ENCODE measurements at places on chromosomes 7 and 10.

DNA sequence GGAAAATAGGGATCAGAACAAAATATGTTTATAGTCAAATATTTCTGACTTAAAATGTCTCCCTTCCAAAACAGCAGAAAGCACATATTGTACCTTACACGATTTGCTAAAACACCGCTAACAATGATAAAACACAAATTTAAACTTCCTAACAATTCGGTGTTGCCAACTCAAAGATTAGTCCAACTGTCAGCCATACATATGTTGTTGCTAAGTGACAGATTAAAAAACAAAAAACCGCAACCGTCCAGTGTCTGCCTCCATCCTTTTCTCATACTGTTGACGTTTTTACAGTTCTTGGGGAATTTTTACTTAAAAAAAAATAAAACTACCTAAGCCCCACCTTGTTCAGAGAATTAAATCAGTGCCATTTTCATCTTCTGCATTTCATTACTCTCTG is 118.0 kb downstream of the RAB11FIP2 start:
- no peak for DNase-seq

GRCh38 chr10:133177380-133178157 is 17.6 kb downstream of the KNDC1 start:
- DNase-seq, result no peak

GRCh38 chr7:85719981-85720953 is 533.4 kb upstream of the SEMA3D start:
- DNase-seq, result no peak

DNA sequence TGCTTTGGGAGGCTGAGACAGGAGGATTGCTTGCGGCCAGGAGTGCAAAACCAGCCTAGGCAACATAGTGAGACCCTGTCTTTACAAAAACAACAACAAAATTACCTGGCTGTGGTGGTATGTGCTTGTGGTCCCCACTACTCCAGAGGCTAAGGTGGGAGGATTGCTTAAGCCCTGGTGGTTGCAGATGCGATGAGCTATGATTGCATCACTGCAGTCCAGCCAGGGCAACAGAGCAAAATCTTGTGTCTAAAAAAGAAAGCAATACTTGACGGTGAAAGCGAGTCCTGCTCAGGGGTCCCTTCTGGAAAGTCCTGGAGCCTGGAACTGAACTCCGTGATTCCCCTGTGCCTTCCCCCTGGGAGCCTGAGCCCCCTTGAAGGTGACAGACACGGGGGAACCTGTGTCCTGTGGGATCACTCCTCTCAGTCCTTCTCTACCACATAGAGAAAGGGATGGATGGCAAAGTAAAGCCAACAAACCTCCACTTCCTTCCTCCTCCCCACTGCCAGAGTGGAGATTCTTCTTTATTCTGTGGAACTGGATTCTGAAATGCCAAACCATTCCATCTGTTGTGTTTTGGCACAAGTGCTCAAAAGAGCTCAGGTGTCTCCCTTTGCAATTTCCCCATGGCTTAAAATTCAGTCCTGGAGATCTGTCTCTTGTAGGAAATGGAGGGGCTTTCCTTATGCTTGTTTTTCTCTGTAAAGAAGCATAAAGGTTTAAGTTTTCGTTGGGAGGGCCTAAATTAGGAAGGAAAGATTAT is 50.6 kb downstream of the KIAA1217 start:
- no peak for DNase-seq

DNA sequence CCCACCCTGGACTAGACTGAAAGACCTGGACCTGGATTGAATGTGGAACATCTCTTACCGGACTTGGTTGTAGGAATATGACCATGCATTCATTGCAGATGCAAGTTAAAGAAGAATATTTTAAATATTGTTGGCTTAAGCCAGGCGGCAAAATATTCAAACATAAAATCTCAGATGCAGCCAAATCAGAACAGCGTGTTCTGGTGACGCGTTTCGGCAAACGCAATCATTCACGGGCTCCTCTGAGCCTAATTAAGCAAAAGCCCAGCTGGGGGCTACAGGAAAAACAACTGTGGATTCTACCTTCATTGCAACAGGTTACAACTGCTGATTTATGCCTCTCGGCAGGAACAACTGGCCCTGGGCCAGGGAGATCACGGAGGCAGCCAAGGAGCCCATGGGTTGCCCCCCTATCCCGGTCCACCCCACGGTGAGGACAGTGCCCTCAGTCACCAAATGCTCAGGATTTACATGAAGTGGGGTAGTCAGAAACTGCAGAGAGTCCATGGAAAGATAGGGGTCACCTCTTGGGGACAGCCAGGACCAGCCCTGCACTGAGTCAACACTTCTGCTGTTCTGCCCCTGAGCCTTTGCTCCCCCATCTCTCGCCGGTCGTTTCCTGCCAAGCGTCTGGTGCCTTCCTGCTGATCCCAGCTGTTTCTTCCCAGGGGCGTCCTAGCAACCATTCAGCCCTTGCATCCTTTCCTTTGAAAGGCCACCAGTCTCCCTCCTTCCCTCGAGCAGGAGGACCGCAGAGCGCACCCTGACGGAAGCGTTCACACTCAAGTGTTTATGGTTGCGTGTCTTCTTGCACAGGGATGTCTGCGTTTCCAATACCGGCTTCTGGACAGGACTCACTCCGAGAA is 64.4 kb upstream of the SFMBT2 start:
- DNase-seq, result no peak

DNA sequence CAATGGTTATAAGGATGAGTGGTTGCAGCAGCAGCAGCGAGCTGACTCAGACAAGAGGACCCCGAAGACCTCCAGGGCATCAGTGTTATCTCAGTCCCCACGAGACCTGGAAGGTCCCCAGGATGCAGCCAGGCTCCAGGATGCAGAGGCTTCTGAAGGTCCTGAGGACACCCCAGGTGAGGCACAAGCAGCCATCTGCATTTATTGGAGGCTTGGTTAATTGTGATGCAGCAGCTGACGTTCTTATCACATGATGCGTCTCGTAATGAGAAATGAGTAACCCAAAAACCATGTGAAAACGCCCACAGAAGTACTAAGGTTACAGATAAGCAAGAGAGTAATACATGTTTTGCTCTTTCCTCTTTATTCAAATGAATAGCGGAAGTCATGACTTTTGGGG is 17.4 kb downstream of the C7orf57 start:
- no peak for DNase-seq

- no peak for DNase-seq
Observed at GRCh38 chr10:25068152-25069058, 52.0 kb downstream of the THNSL1 start.

DNA sequence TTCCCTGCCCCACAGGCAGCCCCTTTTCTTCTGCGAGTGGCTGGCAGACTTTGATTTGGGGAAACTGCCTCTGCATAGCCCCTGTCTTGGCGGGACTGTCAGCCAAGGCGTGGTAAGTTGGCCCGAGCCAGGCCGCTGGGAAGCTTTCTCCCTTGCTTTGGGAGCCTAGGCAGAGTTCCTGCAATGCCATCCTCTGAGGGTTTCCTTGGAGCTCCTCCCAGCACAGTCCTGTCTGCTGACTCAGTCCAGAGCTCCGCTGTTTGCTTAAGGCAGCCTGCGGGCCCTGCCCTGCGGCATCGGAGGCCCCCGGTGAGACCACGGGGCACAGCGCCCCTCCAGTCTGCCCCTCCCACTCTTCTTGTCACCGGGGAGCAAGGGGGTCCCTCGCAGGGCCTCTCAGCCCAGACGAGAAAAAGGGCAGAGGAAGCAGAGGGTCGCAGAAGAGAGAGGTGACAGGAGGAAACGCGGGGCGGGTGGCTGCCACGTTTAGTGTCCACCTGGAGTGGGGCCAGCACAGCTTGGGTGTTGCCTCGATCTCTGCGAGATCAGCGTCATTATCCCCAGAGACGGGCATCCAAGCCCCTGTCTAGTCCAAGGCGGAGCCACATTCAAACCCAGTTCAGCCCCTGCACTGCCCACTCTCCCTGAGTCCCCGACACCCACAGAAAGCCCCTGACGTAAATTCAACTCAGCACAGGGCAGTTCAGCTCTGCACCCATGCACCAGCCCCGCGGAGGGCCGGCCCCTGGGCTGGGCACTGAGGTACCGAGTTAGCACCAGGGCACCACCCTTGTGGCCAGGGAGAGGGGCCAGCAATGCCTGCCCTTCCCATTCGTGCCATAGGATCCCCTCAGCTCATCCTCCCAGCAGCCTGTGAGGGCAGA is 59.0 kb upstream of the CHST15 start:
- DNase-seq, result no peak

DNA sequence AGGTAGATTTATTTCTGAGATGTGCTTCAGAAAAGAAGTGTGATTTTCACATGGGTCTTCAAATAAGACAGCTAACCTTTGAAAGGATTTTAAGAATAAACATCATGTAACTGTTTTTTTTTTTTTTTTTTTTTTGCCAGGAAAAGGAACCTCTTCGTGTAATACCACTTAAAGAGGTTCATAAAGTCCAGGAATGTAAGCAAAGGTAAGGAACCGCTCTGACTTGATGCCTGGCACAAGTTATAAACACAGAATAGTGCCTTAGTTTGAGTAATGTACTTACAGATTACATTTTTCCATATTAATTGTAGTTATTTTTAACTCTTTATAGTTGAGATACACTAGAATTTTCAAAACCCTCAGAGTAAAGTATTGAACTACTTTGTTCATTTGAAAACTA is 30.4 kb upstream of the ARMS2 start:
- no peak for DNase-seq

DNA sequence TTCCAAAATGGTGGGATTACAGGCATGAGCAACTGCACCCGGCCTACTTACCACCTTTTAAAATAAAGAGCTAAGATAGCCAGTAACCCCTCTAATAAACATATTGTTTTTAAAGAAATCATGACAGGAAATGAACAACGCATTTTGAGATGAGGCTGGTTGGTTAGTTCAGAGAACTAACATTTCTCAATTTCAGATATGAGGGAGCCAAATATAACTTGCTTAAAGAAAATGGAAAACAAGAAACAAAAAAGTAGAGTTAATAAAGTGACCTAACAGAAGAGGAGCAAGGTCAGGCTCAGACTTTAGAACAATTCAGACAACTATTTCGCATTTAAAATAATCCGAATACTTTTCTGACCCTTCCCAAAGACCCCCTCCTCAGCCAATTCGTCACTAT is 254.9 kb upstream of the PHF14 start:
- DNase-seq, result no peak

DNA sequence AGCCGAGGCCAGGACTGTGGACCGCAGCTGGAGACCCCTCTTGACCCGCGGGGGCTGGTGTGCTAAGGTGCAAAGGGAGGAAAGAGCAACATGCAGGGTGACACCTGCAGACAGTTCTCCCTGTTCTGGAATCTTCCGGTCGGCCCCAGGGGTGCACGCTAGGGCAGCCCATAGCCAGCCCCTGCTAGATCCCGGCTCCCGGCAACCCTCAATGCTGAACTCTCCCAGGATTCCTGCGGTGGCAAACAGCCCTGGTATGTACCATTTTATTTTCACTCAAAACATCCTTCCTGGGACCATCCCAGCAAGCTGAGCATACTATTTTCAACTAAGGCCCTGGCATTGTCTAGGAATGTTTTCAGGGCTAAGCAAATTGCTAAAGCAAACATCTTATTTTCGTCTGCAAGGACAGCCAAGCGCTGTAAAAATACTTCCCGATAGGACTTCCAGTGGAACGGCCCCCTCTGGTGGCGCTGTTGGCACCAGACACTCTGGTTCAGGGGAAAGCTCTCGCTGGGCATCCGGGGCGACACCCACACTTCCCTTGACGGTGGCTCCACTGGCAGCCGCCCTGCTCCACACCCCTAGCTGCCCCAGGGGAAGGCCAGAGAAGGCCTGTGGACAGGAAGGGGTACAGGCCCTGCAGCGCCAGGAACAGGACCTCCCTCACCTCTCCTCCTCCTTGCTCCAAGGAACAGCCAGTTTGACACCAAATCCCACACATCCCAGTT is 99.4 kb downstream of the CTBP2 start:
- peak; percentile 18 for DNase-seq

- no peak for DNase-seq
Observed at GRCh38 chr7:2452074-2452507, 24.1 kb downstream of the GRIFIN start.

DNA sequence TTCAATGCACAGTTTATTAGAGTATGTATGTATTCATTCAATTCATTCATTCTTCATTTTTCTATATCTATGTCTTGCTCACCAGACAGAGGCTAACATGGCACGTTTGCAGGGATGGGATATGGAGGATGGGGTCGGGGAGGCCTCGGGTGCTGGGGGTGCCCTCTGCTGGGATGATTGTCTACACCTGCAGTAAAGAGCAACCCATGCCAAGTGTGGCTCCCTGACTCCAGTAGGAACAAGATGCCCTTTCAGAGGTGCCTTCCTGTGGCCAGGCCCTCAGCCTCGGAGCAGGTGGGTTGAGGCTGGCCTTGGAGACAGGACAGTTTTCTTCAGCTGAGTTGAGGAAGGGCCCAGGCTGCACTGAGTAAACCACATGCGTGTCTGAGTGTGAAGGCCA is 157.2 kb downstream of the SH2D4B start:
- no peak for DNase-seq

GRCh38 chr10:91605968-91606367 is 26.9 kb downstream of the PPP1R3C start:
- DNase-seq, result no peak

GRCh38 chr7:158249692-158250091 is 337.9 kb downstream of the PTPRN2 start:
- no peak for DNase-seq

DNA sequence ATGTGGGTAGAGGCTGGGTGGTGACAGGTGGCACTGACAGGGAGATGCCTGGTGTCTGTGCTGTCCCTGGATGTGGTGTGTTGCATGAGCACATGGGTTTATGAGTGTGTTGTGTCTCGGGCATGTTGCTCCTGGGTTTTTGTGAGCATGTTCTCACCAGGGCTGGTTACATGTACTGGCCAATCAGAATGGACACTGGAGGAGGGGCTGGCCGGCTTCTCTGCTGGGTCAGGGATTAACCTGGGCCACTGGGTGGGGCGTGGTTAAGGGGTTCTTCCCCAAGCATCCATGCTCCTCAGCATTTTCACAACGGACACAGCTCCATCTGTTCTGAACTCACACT is 20.8 kb upstream of the VOPP1 start:
- DNase-seq, result no peak

DNA sequence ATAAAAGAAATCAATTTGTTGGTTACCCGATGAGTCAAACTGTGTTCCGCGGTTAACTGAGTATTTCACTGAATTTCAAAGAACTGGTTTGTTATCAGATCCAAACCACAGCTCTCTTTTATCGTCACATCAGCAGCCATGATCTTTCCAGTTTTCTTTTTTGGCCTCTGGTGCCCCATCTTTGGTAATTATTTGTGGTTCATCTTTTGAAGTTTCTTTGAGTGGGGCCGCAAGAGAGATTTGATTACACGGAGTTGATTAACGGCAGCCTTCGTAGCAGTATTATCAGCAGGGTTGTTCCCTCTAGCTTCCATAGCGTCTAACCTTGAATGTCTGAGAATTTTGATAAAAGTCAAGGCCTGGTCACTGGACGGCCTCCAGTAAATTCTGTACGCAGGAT is 154.9 kb upstream of the TNRC18 start:
- DNase-seq, result no peak

DNA sequence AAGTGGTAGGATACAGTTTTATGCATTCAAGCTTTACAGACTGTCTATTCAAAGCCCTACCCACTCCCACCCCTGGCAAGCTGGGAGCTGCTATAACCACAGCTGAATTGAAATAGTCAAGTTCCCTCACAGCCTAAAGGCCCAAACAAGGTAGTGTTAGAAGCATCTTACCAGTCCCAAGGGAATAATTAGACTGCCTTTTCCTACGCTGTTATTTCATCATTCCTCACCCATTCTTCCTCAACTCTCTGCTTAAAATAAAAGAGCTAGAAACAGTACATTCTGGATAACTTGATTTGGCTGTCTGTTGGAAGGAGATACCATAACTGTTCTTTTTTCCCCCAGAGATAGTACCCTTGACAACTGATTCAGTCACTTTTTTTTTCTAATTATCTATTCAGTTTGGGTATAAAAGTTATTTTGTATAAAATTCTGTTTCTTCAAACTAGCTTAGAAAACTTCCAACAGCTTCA is 54.0 kb downstream of the RAPGEF5 start:
- DNase-seq, result no peak

GRCh38 chr10:7306147-7306546 is 104.7 kb downstream of the SFMBT2 start:
- DNase-seq, result no peak
